T1000 (cell line): ENCODE measurements at places on chromosomes 4 and X.
A peak's percentile ranks its signal among the peaks of the same experiment; 100 is the strongest.

GRCh38 chr4:94457692-94458106, 6.0 kb downstream of the PDLIM5 start:
- no peak for DNase-seq

- no peak for DNase-seq
Measured at GRCh38 chr4:1049591-1049905, 38.1 kb downstream of the FGFRL1 start.

DNA sequence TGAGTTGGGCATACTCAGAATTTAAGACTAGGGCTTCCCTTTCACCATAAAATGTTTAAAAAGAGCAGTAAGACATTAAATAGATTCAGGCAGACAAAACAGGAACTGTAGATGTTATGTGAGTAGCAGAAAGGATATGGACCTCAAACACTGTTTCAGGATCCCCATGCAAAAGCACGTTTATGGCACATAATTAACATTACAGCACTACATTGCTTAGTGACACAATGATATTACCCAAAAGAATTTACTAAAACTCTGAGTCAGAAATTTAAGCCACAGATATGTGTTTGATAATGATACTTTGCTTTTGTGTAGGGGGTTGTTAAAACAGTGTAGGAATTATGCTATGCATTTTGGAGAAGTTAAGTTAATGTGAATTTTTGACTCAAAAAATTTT, 266.3 kb downstream of the PDGFC start:
- DNase-seq: no peak

GRCh38 chrX:43644124-43644701, 11.9 kb upstream of the MAOA start:
- DNase-seq: peak; percentile 1

GRCh38 chr4:137432446-137433311, 99.6 kb downstream of the PCDH18 start:
- DNase-seq: no peak

DNA sequence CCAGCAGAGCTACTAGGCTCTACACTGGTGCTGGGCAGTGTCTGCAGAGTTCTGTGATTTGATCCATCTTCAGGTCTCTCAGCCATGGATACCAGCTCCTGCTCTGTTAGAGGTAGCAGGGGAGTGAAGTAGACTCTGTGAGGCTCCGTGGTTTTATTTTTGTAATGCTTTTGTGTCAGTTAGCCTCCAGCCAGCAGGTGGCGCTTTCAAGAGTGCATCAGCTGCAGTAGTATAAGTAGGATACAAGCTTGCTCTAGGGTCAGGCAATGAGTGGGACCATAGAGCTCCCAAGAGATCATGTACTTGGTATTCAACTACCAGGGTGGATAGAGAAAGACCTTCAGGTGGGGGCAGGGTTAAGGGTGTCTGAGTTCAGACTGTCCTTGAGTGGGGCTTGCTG, 362.5 kb upstream of the TRAM1L1 start:
- DNase-seq: no peak

DNA sequence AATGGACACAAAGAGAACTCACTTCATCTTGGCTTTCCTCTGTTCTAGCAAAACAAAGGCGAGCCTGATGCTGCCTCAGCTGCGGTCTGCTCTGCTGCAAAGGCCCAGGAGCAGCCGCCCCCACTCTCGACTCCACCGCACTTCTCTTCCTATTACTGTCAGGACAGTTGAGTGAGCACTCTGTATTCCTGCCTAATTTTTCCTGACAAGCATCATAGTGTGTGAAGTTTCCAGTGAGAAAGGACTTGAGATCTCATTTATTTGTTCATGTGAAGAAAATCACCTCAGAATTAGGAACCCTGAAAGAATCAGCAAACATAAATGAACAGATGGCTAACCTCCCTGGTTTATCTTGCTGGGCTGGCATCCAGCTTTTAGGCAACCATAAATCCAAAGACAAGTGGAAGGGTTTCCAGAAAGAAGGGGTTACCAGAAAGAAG, 15.6 kb downstream of the SCARB2 start:
- no peak for DNase-seq

- DNase-seq: no peak
Measured at GRCh38 chrX:25076941-25077500, 61.3 kb upstream of the ARX start.

DNA sequence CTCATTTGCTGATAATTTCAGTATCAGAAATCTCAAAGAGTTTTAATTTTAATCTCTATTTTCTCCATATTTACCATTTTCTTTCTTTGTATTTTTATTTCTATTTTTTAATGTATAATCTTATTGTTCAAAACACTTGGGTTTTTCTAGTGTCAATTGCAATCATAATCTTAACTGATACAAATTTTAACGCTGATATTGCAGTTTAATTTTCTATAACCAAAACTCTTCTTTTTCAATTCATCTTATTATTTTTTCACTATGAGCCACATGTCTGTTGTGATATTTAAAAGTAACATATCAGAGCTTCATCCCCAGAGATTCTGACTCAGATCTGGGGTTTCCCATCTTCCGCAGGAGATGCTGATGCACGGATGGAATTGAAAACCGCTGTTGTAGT, 16.2 kb downstream of the ADAM29 start:
- DNase-seq: no peak

DNA sequence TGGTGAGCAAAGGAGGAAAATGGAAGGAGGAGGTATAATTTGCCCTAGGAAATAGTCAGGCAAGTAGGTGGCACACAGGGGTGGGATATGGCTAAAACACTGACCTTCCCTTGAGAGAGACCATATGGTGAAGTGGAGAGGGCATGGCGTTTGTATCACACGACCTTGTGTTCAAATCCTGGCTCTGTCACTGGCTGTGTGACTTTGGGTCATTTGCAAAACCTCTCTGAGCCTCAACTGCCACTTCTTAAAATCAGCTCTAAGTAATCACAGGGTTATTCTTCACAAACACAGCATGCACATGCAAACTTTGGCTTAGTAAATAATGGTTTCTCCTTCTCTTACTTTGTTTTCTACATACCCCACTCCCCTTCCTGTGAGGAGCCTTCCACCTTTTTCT, 8.7 kb downstream of the PDGFRA start:
- DNase-seq: no peak

DNA sequence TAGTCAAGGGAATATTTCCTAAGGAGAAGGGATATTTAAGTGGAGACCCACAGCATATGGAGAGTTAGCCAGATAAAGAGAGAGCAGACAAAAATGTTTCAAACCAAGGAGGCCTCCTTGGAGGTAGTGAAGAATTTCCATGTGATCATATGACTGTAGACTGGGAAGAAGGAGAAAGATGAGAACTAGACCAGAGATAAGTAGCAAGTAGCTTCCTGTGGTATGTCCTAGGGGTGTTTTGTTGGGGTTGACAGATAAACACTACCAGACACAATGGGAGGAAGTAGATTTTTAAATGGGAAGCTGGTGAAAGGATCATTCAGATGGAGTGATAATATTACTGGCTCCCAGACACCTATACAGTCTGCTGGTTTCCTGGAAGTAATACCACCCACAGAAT, 13.6 kb downstream of the SYAP1 start:
- no peak for DNase-seq

DNA sequence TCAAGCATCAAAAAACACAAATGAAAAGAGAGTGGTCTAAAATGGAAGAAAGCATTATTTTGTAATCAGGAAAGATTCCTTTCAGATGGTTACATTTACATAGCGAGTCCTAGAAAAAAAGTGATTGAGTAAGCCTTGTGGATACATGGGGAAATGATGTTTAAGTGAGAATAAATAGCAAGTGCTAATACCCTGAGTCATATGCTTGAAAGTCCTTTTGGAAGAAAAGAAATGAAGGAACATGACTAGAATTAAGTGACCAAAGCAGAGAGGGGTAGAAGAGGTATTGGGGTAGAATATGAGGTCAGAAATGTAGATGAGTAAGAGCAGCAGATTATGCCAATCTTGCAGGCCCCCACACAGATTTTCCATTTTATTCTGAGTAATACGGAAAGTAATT, 814.8 kb upstream of the GRID2 start:
- no peak for DNase-seq

- DNase-seq: no peak
Measured at GRCh38 chr4:4687100-4687499, 145.3 kb upstream of the STX18 start.

DNA sequence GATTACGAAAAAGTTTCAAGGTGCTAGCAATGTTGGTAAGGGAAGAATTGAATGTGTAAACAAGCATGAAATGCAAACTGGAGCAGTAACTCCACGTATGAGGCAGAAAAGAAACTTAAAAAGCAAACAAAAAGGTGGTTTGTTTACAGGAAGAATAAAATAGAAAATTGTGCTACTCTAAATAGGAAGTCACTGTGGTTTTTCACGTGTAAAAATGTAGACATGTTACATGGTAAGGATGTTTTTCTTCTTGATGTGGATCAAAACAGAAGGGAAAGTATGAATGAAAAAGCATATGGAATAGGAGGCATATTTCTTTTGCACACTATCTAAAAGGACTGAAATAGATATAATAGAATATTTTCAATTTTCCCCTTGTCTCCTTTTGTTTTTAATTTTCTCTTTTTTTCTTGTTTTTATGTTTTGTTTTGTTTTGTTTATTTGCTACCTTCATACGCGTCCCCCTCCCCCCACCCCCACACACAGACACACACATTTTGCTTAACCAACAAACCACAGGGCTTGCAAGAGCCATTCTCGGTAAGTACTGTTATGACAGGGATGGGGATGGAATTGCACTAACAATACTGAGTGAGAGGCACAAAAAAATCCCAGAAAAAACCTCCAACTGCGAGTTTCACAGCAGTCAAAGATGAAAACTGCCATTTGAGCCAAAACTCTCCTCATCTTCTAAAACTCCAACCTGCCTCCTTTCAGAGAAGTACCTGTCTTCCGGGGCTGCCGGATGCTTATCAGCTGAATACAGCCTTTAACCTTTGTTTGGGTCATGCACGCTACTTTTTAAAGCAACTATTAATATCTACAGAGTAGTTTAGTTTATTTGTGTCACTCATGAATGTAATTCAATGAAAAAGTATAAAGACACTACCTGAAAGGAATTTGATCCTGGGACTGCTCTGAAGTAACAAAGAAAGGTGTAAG, 135.8 kb downstream of the IL15 start:
- DNase-seq: no peak

- DNase-seq: no peak
Measured at GRCh38 chrX:33307911-33308354, 96.6 kb upstream of the DMD start.

- DNase-seq: no peak
Measured at GRCh38 chr4:128371876-128372275, 84.3 kb upstream of the PGRMC2 start.

DNA sequence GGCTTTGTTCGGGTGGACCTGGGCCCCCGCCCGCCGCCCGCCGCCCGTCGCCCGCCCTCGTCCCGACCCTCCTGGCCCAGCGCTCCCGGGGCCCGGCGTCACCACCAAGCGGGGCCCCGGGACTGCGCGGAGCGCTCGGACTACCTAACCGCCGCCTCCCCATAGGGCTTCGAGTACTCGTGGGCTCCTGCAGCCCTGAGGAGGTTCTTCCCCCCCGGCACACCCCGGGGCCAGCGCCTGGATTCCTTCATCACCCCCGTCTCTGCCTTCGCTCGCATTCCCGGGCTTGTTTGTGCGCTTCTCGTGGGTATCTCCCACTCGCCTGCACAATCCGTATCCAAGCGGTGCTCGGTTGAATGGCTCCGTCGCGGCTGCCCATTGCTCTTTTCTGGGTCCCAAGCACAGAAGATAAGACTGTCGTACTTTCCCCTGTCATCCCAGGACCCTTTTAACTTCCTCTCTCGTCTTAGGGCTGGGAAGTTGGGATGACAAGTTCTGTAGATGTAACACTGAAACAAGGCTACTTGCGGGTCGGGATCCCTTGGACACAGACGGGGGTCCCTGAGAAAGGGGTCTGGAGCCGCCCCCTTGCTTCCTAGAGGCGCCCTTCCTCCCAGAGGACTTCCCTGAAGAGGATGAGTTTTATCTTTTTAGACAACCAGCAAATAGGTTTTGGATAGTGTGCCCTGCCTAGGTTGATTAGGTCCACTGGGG, 565 bp downstream of the MOB1B start:
- DNase-seq: no peak

GRCh38 chr4:113586072-113586471, 175.5 kb downstream of the CAMK2D start:
- DNase-seq: no peak

DNA sequence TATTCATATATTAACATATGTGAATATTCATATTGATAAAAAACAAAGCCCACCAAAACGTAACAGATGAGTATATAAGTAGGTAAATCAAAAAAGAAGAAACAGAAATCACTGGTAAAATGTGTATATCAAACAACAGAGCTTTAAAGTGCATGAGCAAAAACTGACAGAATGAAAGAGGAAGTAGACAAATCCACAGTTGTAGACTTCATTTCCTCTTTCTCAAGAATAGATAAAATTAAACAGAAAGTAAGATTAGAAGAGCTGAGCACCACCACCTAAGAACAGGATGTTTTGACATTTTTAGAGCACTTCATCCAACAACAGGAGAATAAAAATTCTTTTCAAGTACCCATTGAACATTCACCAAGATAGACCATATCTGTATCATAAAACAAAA, 64.6 kb downstream of the CNKSR2 start:
- no peak for DNase-seq

DNA sequence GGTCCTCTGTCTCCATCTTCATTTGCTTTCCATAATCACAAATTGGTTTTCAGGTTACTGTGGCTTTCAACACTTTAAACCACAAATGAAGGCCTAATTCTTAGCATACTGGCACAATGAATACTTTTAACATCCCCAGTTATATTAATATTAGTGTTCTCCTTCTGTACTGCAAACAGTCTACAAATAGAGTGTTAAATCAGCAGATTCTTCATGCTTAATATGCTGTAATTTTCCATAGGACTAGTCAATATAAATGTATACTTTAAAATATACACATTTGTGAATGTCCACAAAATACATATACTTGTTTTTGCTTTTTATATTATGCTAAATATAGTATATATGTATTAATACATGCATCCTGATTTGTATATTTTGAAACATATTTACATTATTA, 72.6 kb downstream of the SH3RF1 start:
- no peak for DNase-seq

GRCh38 chr4:930028-930551, 2.0 kb downstream of the GAK start:
- no peak for DNase-seq

DNA sequence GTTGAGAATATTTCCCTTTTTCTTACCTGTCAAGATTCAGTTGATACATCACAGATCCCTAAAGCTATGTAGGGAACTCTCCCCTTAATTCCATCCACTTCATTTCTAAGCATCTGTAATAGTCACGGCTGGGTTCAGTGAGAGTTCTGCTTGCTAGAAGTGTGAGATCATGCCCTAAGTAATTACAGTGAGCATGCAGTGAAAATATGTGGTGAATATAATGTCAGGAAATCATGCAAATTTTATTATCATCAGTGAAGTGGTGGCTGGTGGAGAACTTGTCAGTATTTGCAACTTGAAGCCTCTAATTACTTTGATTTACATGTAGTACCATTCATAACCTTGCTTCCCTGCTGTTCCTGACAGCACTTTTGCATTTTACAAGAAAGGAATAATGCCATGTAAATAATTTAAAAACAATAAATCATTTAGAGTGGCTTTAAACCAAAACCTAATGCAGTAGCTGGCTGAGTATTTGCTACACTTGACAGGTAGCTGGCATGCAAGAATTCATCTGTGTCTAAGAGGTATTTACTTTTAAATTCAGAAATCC, 28.3 kb upstream of the CFAP299 start:
- no peak for DNase-seq

GRCh38 chr4:108010167-108010566, 20.5 kb downstream of the HADH start:
- no peak for DNase-seq
